Central memory CD8-positive, alpha-beta T cell (primary cell): ENCODE measurements at places on chromosomes 16 and 17.

- no peak for DNase-seq
These were observed 2.8 kb downstream of the SOCS7 start for GRCh38 chr17:38354466-38354865.

DNA sequence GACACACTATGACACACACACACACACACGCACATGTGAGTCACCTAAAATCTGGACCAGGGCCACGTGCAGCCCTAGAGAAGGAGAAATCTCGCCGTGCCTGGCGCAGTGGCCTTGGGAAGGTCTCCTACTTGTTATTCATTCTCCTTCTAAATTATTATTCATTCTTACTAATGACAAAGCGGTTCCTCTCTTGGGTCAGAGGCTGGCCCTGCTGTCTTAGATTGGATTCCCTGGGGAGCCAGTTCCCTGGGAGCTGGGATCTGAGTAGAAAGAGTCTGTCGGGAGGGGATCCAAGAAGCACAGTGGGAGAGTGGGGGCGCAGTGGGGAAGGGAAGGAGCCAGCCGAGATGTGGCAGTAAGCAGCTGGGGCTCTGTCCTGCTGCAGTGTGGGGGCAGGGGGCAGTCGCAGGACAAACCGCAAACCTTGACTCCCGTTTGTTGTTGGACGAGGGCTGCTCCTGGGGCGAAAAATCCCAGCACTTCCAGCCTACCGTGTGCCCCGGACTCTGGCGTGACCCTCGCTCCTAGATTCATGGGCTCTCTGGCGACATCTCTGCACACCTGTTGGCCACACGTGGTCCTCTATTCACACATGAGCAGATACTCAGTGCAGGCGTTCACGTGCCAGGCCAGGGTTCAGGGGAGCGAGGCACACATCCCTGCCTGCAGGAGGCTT is 18.7 kb upstream of the JPH3 start:
- no peak for DNase-seq

DNA sequence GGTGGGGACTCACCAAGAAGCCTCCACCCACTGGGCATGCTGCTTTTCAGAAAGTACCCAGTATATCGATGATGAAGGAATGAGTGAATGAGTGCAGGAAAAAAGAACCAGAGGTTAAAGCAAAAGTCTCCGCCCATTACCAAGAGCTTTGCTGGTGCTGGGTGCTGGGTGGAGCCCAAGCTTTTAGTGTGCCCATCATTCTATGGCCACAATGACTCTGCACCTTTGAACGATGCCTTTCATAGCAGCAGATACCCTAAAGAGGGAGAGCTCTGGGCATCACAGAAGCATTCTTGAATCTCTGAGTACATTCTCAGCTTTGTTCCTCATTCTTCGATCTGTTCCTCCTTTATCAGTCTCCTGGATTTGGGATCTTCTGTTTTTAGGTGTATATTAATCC is 450.7 kb upstream of the CCL2 start:
- DNase-seq: no peak

GRCh38 chr17:2151358-2152033 is 96.6 kb downstream of the HIC1 start:
- DNase-seq: no peak

DNA sequence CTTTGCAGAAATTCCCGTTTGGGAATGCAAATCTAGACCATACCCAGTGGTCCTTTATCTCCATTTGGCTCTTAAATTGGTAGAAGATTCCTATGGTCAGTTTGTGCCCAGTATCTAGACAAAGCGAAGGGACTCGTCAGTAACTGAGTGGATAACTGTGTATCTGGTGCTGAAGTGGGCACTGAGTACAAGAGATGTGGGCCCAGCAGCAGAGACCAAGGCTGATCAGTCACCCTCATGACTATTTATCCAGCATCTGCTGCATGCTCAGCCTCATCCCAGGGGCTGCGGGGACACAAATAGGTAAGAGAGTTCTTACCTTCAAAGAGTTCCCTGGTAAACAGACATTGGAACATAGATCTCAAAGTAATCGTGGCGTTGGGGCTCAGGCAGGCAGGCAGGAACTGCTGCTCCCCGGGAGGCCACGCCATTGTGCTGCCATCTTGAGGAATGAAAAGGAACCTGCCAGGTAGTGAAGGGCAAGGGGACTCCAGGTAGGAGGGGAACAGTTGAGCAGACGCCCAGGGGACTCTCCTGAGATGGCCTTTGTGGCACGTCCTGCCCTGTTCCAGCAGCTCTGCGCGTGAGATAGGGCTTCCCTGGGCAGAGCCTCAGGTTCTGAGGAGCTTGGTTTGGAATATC is 10.3 kb downstream of the NT5M start:
- DNase-seq: peak; percentile 53

GRCh38 chr16:50269769-50270509 is 3.6 kb downstream of the ADCY7 start:
- DNase-seq: no peak

DNA sequence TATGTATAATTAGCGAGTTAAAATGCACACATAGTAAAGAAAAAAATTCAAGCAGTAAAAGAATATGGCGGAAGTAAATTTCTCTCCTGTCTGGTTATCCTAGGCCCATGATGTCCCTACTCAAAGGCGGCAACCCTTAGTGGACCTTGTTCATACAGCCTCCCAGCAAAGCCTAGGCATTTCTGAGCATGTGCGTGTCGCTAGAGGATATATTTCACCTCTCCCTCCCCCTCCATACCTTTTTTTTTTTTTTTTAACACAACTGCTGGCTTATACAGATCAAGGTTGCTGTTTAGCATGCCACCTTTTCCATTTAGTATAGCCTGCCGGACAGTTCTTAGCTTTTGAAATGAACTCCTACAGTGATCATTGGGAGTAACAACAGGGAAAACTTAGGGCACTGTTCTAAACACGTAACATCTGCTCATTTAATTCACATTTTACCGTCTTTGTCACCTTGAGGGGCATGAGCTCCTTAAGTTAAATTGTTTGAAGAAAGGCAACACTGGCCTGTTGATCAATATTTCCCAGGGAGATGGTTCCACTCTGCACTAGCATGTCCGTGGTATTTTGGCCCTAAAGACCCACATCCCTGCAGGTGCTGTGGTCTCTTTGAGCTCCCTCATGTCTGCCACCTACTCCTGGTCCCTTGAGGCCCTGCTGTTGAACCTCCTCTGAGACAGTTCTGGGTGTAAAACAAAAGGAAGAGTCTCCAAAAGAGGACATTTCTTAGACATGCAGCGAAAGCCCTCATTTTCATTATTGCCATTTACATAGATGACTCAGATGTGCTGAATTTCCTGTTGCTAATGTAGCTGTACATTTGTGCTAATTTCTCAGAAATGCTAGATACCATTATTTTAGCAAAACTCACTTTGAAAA is 4.1 kb upstream of the TNFRSF13B start:
- DNase-seq: no peak

- DNase-seq: no peak
These were observed 138.8 kb downstream of the CCDC182 start for GRCh38 chr17:57606111-57606875.

GRCh38 chr17:44979426-44979995 is 11.4 kb upstream of the C1QL1 start:
- no peak for DNase-seq

DNA sequence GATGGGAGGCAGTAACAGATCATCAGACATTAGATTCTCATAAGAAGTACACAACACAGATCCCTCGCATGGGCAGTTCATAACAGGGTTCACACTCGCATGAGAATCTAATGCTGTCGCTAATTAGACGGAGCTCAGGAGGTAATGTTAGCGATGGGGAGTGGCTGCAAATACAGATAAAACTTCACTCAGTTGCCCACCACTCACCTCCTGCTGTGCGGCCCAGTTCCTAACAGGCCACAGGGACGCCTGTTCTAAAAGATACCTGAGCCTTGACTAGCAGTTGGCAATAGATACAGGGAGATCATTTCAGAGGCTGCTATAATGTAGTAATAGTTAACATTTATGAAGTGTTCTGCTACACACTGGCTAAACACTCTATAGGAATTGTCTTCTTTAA is 4.9 kb downstream of the PTRH2 start:
- DNase-seq: no peak

DNA sequence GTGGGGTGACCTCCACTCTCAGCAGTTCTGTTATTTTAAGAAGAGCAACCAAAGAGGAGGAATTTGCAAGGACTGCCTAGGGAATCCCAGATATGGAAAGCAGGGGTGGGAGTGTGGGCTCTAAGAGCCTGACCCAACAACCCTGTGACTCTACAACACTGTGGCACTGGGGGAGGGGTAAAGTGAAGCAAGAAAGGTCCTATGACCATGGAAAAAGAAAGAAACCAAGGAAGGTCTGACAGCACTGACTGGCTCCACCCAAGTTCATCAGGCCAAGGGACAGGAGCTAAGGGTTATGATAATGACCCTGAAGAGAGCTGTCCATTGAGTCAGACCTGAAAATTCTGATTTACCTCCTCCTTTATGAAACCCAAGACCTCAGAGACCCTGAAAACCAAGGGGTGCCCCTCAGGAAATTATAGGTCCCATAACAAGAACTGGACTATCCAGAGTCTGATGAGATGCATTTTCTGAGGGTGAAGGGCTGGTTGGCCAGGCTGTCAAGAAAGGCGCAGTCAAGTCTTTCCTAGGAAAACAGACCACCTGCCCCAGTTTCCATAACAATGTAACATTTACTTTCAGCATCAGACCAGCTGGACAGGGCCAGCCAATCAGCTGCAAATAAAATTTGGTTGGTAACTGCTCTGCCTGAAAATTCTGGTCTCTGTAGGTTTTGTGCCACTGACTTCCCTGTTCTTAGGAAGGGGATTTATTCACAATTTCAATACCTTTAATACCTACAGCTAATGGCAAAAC is 53.8 kb upstream of the MTMR4 start:
- no peak for DNase-seq

DNA sequence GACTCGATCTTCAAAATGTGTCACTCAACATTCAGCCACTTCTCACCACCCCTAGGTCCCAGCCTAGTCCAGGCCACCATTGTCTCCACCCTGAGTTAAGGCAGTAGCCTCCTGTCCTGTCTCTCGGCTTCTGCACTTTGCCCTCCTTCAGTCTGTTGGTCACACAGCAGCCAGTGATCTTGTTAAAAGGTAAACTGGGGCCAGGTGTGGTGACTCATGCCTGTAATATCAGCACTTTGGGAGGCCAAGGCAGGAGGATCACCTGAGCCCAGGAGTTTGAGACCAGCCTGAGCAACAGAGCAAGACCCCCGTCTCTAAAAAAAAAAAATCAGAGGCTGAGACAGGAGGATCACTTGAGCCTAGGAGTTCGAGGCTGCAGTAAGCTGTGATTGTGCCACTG is 25.8 kb downstream of the WWP2 start:
- no peak for DNase-seq

DNA sequence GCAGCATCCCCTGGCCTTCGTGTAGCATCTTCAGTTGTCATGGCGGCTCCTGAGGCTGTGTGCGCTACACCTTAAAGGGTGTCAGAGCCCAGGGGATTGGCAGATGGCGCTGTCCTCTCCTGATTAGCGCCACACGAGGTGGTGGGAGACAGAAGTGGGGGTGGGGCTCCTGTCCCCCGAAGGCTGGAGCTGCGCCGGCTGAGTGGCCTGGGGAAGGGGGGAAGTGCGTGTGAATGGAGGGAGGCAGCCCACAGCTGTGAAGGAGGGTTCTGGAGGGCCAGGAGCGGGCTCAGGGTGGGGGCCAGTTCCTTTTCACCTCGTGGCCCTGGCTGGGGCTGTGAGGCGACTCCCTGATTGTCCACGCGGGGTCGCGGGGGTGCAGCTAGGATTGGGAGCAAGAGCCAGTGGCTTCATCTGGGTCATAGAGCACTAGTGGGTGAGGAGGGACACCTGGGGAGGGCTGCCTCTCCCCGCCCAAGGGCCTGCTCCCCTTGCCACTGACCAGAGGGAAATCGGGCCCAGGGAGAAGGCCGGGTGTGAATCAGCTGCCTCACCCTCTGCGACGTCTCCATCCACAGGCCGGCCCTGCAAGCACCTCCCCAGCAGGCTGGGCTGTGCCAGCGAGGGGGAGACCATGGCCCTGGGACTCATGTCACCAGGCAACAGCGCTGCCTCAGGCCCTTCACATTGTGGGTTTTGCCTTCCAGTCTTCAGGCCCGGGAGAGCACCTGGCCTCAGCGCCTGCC is 14.1 kb downstream of the BAHCC1 start:
- no peak for DNase-seq

- DNase-seq: no peak
These were observed 38.6 kb downstream of the RNF112 start for GRCh38 chr17:19449656-19450055.

GRCh38 chr16:28538733-28539596 is at the start of gene NUPR1:
Gene NUPR1, minus strand, starts transcription at chr16:28538974. Its CDS starts 67 bp downstream, at chr16:28538907.
- no peak for DNase-seq

DNA sequence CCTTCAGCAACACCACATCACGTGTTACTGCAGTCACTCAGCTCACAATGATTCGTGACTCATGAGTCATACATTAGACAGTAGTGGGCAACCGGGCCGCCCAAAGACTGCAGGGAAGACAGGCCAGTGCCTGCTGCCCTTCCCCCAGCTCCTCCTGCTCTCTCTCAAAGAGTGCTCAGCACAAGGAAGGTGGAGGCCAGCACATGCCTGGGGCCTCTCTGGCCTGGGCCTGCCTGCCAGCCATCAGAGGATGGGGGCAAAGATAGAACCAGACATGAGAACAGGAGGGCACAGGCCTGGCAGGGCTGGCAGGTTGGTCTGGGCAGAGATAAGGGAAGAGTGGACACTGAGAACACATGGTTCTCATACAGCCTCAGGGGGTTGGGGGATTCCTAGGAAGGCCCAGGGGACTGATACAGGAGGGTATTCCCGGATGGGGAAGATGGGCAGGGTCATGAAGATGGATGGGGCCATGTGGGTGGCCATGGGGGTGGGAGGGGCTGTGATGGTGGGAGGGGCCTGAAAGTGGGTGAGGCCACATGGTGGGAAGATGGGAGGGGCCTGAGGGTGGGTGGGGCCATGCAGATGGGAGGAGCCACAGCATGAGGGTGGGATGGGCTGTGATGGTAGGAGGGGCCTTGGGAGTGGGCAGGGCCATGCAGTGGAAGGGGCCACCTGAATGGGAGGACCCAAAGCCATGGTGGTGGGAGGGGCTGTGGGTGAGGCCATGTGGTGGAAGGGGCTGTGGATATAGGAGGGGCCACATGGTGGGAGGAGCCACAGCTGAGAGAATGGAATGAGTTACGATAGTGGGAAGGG is 29.0 kb downstream of the KATNB1 start:
- no peak for DNase-seq

GRCh38 chr17:39919087-39919683 is 750 bp upstream of the GSDMB start:
- no peak for DNase-seq

- DNase-seq: no peak
These were observed 345.1 kb downstream of the XYLT1 start for GRCh38 chr16:17125671-17126070.

GRCh38 chr16:19515757-19516156 is 6.1 kb downstream of the GDE1 start:
- no peak for DNase-seq

- no peak for DNase-seq
These were observed 31.2 kb upstream of the PIK3R6 start for GRCh38 chr17:8898636-8899035.
